ENCODE measurements at places on chromosomes 5 and 9.

DNA sequence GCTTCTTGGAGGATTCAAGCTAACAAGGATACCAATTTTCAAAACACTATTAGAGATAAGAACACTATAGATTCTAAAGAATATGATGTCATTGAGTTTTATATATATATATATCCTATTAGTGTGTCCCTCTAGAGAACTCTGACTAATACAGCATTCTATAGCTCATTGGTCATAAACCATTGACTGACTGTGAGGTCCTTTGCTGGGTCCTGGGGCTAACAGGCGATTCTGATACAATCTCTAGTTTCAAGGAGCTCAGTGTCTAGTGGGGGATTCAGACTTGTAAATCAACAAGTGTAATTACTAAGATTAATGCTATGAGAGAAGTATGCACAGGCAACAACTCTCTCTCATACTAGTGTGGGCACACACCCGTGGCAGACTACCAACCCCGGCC lies 234.5 kb downstream of the DENND1A start:
- DNase-seq, result no peak

DNA sequence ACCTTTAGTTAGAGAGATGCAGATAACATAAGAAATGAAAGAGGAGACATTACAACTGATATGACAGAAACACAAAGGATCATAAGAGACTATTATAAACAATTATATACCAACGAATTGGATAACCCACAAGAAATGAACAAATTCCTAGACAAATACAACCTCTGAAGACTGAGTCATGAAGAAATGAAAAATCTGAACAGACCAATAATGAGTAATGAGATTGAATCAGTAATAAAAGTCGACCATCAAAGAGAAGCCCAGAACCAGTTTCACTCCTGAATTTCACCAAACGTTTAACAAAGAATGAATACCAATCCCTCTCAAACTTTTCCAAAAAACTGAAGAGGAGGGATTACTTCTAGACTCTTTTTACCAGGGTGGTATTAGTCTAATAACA lies 50.5 kb upstream of the PCAT7 start:
- no peak for DNase-seq

DNA sequence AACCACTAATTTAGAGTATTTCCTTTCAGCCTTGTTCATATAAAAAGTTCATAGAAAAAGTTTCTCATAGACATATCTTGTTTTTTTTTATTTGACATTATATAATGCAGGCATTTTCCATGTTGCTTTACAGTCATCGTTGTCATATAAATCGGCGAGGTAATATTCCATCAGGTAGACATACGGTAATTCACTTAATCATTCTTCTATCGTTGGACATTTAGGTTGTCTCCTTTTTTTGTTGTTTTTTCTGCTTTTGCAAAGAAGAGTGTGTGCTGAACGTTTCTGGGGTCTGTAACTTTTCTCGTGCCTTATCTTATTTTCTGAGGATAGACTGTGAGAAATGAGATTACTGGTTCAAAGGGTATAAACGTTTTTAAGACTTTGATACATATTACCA lies 283.6 kb downstream of the ARHGAP26 start:
- DNase-seq, result no peak

DNA sequence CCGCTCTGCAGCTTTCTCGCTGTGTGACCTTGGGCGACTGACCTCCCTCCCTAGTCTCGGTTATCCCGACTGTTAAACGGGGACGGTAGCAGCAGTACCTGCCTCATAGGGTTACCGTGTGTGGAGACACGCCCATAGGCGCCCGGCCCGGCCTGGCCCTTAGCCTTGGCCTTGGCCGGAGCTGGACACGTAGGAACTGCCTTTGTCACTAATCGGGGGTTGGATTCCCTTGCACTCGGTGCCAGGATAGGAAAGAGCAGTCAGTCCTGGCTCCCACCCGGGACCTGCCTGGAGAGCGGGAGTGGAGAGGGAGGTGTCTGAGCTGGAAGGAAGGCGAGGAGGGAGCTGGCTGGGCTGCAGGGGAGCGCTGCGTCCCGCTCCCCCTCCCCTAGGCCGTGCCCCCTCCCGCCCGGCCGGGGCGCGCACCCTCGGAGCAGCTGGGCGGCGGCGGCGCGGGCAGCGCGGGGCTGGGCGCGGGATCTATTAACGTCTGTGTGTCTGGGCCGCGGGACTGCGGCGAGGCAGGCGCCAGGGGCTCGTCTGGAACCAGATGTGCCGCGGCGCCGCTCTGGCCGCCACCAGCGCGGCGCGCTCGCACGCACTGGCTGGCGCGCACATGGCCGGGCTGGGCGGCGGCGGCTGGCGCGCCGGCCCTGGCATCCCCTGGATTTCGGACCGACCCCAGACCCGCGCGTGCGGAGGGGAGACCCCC lies 31.7 kb downstream of the PRRX2 start:
- DNase-seq, result no peak

DNA sequence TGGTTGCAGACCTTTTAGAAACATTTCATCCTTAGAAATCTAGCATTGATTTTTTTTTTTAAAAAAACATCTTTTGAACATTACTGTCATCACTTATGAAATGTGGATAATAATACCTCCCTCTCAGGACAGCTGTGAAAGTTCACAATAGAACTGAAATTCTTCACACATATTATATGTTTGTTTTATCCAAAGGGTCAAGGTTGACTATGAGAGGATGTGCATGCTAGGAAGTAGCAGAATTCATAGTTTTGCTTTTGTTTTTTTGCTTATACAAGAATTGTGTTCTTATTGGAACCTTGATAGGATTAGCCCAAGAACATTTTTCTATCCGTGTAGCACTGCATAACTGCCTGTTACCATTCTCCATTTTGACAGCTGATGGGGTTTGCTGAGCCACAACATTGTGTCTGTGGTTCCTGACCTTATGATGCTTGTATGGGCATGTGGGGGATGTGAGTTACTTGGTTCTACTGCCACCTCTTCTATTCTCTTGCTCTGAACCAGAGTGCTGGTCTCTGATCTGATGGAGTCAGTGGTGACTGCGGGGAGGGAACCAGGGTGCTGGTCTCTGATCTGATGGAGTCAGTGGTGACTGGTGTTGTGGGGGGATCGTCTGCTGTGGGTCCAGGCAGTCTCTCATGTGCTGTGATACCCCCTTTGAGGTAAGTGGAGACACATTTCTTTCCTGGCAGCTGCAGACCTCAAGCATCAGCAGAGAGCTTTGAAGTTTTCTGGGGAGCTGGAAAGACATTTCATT lies 27.1 kb upstream of the ACTBL2 start:
- no peak for DNase-seq

DNA sequence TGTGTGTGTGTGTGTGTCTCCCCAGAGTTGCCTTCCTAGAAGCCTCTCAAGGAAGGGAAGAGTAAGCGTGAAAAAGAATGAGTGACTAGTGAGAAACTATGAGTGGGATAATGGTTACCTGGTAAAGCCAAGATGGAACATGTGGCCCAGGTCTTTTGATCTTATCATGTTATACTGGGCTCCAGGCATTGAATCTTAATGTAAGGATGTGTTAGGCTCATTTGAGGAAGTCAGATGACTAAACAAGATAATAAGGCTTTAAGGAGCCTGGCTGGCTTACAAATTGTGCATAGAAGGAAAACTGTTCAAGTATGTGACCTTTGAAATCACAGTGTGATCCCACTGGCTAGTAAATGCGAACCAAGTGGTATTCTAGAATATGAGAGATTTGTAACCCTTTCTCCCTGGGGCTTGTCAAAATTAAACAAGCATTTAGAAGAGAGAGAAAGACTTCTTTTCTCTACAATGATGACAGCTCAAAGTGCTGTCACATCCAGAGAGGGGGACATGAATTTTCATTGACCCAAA lies 29.9 kb upstream of the HMHB1 start:
- DNase-seq, result no peak

DNA sequence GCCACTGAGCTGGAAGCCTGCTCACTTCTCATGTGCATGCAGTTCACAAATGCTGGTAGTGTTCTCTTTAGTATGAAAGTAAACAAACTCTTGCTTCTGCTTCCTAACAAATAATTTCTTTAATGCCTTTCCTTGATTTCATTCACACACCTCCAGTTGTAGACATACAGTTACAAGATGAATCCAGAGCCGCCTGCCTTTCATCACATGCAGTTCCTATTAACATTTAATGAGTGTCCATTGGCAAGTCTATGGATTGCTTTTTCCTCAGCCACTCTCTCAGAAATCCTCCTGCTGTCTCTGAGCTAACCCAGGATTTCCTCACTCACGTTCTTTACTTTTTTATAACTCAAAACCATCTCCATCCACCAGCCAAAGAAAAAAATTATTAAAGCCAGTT lies 408.6 kb downstream of the BNC2 start:
- DNase-seq, result no peak

GRCh38 chr5:171715551-171715950 lies 70.1 kb upstream of the SMIM23 start:
- no peak for DNase-seq

DNA sequence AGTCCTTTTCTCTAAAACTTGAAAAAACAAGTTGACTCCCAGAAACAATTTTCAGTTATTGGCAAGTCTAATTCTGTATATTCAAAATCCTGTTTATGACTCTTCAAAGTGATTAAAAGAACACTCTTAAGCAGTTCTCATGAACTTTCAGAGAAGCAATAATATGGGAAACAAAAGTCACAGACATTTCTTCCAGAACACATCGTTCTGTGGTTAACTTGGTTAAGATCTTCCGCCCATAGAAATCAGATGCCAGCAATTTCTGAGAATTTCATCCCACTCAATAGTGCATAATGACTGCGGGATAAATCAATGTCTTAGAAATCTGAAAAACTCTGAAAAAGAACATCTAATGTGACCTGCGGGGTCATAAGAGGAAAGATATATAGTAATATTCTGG lies 300.5 kb downstream of the COX7C start:
- no peak for DNase-seq

DNA sequence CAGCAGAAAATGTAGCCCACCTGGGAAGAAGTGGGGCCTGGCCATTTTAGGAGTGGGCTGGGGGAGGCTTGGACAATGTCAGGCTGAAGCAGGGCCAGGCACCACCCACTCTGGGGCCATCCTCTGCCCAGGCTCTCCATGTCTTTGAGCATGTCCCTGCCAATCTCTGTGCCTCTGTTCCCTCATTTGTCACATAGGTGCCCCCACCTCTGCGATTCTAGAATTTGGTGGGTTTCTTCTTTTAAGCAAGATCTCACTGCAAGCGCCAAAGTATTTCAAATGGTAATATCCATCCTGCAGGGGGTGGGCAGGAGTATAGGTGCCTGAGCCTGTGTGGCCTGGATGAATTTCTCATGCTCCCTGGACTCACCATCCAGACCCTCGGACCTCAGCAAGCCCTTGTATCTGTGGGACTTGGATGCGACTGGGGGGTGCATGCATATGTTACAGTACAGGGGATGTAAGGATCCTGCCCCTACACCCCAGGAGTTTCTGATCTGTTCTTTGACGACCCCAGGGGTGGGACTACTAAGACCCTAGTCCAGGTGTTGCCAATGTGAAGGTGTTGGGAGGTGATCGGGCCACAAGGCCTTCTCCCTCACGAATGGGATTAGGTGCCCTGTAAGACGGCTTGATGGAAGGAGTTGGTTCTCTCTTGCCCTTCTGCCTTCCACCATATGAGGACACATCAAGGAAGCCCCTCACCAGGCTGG lies 4.3 kb downstream of the CD74 start:
- no peak for DNase-seq

Measured in mesenteric fat pad (tissue), 1 donor.